DND-41 (cell line): ENCODE measurements at places on chromosomes 4 and X.
A peak's percentile ranks its signal among the peaks of the same experiment; 100 is the strongest.

DNA sequence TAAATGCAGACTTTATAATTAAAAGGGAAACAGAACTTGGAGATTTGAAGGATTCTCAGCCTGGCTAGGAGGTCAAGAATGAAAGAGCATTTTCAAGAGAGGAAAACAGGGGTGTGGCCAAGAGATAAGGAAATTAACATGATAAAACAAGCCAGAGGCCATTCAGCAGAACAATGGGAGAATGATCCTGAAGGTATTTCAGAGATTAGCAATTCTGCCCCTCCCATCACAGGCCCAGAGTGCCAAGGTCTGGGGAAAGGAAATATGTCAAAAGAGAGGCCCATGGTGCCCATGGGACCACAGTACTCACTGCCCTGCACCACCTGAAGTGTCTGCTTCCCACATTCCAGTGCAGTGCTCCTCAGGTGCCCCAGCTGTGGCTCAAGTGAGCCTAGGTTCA, 188.5 kb upstream of the STS start:
- DNase-seq, result no peak

- peak; percentile 42 for DNase-seq
Observed at GRCh38 chr4:140156529-140157171, 2.7 kb upstream of the MAML3 start.

DNA sequence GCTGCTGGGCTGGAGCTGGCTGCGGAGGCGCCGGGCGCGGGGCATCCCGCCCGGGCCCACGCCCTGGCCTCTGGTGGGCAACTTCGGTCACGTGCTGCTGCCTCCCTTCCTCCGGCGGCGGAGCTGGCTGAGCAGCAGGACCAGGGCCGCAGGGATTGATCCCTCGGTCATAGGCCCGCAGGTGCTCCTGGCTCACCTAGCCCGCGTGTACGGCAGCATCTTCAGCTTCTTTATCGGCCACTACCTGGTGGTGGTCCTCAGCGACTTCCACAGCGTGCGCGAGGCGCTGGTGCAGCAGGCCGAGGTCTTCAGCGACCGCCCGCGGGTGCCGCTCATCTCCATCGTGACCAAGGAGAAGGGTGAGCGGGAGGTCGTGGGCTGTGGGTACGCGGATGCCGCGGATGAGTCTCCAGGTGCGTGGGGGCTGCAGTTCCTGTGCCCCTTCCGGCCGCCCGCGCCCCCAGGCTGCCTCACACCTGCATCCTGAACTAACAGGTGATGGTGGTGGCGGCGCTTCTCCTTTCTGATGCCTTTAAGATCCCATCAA, 499 bp downstream of the CYP2U1 start:
- DNase-seq, result peak; percentile 55

DNA sequence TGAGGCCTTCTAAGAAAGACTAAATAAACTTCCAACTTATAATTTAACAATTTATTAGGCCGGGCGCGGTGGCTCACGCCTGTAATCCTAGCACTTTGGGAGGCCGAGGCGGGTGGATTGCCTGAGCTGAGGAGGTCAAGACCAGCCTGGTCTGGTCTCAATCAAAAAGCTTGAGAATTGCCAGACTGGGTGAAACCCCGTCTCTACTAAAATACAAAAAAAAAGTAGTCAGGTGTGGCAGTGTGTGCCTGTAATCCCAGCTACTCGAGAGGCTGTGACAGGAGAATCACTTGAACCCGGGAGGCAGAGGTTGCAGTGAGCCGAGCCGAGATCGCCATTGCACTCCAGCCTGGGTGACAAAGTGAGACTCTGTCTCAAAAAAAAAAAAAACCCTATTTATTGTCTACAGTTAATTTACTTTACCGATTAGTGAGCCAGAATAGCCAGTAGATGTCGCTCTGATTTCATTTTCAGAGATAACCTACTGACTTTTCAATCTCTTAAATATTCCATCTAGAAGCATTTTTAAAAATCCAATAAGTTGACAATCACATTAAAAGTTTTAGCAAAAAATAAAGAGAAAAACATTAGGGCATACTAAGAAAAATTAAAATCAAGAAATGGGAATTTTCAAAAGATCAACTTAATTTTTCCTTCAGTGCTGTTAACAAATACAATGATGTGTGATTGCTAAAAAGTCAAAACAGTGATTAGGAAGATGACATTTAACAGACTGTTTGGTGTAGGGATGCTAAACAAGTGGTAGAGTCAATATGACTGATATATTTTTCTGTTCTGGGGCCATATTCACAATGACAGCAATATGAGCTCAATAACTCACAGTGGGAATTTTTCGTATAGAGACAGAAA, 4.3 kb upstream of the SHROOM3 start:
- peak; percentile 5 for DNase-seq

DNA sequence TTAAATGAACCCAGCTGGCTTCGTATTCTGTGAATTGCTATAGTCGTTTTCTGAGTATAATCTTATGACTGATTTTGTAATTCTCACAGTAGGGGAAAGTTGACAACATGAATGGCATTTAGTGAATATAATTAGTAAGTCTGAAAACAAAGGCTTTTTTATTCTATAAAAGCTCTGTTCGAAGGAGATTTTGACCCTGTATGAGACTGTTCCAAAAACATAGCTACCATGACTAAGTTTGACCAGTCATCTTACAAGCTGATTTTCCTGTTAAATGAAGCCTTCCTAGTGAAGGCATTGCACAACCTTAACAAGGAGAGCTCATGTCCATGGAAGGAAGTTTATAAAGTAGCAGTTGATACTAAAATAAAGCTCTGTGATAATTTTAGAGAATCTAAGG, 242.3 kb downstream of the RPA4 start:
- DNase-seq, result no peak
